ENCODE measurements at places on chromosomes 4 and X. TPM values are rescaled to one million over a fixed set of nuclear protein-coding genes. Genes with fewer than 3 reads are reported as not detected.

PRRG3 gene
- under 0.01 TPM for total RNA-seq

MAGEB2 gene
- not detected for total RNA-seq

MAGEA12 gene
- total RNA-seq = not detected

MCTS1 gene
- total RNA-seq = 52.5 TPM

PLP1 gene
- total RNA-seq = 0.86 TPM

HPF1 gene
- total RNA-seq = 44.8 TPM

CPEB2 gene
- 15.9 TPM for total RNA-seq

LGI2 gene
- total RNA-seq = 1.4 TPM

DCAF8L2 gene
- not detected for total RNA-seq
